ENCODE measurements at places on chromosomes 3 and 15.

DNA sequence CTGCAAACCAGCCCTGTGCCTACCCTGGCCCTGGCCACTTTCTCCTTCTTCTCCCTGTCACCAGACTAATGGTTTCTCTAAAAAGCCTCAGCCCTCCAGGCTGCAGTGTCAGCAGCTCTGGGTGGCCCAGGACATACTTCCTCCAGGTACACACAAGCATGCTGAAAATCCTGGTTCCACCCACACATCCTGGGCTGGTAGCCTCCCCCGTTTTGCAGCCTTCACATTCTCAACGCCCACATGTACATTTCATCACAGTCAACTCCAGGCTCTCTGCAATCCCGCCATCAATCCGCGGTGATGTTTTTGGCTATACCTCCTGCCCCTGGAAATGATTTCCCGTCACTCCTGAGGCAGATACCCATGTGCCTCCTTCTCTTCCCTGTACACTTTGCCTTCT is 59.4 kb downstream of the MAGEF1 start:
- no peak for DNase-seq

GRCh38 chr15:101332061-101332467 is 37.0 kb upstream of the SNRPA1 start:
- no peak for DNase-seq

DNA sequence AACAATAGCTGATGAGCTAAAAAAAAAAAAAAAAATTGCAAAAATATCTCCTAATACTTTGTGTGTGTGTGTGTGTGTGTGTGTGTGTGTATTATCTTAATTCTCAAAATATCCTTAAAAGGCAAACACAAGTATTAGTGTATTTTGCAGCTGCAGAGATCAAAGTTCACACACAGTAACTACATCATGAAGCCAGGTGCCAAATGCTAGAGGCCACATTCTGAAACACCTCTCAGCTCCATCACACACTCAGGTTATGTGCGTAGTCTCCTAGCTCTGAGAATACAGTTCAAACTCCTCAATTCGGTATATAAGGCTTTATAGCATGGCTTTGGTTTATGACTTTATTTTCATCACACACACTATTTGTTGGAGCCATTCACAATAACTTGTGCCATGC is 33.5 kb upstream of the PPARG start:
- DNase-seq: no peak

DNA sequence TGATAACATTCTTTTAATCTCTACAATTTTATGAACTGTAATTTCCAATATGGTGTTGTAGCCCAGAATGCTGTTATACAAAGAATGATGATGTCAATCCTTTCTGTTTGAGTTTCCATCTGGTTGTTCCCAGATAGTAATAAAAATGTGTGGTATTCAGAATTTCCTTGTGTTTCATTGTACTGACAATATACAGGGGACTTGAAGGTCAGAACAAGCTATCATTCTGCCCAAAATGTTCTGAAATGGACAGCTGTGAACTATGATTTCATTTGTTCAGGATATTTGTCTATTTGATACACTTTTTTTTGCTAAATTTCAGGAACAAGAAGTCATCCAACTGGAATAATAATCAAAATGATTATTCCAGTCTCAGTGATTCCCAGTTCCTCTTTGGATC is 40.8 kb downstream of the C3orf62 start:
- DNase-seq: no peak

DNA sequence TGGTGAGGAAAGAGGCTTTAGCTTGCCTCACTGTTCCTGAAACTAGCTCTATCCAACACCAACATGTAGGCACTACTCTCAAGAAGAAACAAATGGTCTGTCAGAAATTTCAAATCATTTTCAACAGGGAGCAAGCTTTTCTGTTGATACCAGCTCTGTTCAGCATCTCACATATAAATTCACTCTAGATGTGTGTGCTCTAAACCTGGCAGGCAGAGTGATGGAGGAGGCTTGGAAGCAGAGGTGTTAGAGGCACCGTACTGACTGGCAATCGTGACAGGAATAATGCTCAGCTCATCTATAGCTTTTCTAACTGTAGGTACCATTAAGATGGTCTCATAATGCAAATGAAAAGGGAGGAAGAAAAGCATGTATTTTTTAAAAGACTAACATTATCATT is 597.2 kb upstream of the NECTIN3 start:
- DNase-seq: no peak

DNA sequence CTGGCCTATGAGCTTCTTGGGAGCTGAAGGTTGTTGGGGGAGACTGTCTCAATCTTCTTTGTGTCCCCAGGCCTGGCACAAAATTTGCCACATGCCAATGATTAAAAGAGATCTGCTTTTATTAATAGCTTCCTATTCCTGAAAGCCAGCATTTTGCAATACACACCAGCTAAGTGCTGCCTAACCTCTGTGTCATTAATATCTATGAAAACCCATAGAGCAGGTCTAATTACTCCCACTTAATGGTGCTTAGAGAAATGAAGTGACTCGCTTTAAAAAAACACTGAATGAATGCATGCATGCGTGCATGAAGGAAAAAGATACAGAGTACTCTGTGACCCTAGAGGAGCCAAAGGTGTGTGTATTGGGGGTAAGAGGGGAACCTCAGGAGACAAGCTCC is 55.0 kb downstream of the SLC6A1 start:
- DNase-seq: no peak

GRCh38 chr3:108287146-108287545 is 9.2 kb upstream of the HHLA2 start:
- no peak for DNase-seq

GRCh38 chr3:58866079-58866478 is 183.7 kb downstream of the CFAP20DC start:
- no peak for DNase-seq

DNA sequence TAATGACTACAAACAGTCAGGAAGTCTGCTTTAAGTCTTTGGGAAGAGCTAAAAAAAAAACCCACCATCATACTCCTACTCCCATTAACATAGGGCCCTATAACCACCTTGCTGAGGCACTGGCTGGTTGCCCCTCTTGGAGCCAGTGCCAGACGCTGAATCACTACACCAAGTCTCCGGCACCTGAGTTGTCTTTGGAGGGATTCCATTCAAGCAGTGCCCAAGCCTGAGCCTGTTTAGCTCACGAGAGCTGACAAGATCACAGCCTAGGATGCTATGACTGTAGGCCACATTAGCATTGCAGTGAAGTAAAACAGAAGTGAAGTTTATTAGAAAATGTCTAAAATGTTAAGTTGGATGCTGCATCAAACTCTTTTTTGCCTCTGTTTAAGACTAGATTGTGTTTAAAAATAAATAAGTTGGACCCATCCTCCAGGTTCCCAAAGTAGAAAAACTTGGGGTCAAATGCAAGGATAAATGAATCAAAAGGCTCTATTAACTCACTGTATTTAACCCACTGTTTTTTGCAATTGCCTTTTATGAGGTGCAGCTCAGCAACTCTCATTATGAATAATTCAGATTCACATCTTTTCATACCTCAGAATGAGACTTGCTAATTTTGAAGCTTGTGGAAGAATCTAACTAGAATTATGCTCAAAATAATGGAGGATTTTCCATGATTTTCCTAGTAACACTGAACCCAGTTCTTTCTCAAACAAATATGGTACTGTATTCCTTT is 461.9 kb downstream of the FOXP1 start:
- DNase-seq: no peak

DNA sequence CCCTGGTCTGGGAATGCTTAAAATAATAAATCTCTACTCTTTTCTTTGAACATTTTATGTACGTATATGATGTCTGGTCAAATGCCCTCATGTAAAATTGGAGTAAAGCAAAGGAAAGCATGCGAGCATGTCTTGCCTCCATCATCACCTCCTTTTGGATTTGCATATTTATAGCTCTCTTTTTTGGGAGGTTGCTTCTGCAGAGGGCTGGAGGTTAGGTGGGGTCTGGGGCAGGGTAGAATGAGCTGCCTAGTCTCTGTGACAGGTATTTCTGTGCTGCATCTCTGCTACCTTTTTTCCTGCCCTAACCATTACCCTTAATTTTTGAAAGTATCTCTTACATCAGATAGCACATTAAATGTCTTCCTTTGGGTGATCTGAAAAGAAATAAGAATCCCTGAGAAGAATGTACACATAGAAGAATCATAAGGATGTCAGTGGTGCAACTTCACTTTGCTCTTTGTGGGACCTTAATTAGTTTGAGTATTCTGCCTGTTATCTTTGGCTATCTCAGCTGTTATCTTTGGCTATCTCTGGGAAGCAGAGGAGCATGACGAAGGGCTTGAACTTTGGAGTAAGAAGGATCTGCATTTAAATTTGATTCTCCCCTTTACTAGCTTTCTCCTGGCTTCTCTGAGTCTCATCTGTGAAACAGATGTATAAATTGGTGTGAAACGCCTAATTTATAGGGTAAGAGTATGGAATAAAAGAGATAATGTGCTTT is 40.2 kb downstream of the PPM1L start:
- DNase-seq: no peak

DNA sequence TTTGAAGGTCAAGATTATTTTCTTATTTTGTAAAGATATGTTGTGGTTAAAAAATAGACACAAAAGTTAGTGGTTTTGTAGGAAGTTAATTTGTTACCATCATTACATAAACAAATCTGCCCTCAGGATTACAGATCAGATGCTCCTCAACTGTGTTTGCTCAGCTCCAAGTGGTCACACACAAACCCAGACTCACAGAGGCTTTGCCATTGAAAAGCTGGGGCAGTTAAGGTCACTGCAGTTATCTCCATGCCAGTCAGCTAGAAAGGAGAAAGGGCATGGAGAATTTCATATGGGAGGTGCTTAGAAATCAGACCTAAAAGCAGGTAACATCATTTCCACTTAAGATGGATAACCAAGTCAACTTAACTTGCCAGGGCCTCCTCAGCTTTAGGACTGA is 825.7 kb upstream of the GBE1 start:
- DNase-seq: no peak

DNA sequence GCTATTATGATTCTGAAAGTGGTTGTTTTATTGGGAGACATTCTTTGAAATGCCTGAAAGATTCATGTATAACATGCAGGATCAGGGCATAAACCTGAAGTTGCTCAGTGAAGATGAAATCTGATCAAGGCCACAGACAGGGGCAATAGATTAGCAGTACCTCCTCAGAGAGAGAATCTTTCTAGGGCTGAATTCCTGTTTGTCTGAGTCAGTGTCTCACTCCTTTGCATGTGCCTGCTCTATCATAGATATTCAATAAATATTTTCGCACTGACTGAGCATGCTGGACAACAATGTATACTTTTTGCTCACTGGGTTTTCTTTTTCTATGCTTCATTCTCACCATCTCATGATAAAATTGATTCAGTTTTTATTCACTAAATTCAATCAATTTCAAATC is 49.8 kb upstream of the PFN2 start:
- DNase-seq: no peak

Measured in GOT3 (cell line).